HFF-Myc (cell line): ENCODE measurements at places on chromosomes 5 and 9.

GRCh38 chr5:170843870-170844269 is 17.9 kb upstream of the RANBP17 start:
- DNase-seq = no peak

GRCh38 chr9:131562032-131562959 is 17.0 kb downstream of the PRRT1B start:
- no peak for DNase-seq

DNA sequence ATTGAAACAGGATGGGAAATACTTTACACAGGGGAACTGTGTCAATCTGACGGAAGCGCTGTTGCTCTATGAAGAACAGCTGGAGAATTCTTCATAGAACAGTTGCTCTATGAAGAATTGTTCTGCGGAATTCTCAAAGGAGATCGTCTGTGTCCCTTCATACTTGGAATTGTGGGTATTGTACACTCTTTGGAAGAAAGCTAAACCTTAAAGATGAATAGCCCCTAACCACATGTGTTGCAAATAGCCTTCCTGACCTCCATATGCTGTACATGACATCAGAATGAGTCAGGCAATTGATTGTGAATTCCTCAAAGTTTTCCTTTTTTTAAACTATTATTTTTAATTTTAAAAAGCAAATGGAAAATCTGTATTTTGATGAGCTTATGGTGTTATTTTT is 15.6 kb downstream of the NIM1K start:
- DNase-seq = no peak

GRCh38 chr5:120304663-120305062 is 159.4 kb upstream of the PRR16 start:
- DNase-seq = peak; percentile 33

- no peak for DNase-seq
These were observed 10.0 kb upstream of the SHISAL2B start for GRCh38 chr5:64680289-64680688.

DNA sequence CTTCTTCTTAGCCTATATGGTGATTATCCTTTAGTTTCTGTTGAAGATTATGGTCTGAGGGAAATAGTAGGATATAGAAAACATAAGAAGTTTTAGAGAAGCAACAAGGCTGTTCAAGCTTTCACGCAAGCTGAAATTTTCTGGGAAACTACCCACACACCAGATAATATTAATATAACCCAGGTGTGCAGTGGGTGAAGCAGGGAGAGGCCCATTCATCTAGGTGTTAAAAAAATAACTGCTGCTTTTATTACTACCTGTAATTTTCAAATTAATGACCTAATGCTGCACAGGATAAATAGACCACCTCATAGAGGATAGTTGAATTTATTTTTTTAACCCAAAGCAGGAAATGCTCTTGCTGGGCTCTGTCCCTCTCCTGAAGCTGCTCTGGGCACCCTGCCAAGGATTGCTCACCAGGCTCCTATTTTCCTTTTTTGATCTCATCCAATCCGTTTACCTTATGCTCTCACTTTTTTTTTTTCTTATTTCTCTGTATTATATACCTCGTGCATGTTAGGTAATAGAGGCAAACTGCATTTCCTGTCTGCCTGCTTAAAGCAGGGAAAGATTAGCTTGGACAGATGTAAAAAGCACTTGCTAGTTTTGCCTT is 124.3 kb upstream of the SLC12A2 start:
- peak; percentile 75 for DNase-seq

DNA sequence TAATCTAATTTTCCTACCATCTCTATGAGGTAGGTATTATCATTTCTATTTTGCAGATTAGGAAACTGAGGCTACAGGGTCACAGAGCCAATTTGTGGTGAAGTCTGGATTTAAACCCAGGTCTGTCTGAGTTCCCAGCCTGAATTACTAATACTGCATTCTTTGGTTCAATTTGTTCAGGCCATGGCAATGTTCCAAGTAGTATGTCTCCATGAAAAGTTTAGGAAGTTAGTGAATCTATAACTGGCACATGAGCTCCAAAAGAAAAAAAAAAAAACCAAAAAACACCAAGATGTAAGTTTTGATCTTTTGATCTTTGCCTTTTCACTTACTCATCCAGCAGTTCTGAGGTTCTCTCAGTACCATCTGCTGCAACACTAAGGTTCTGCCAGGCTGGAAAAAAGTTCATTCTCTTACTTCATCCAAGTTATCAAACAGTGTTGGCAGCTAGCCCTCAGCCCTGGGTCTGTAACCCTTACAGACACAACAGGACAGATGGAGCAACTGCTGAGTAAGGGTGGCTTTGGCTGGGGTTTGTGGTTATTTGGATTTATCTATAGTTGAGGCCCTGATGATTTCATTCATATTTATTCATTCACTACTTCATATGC is 4.4 kb upstream of the TMEM268 start:
- DNase-seq = no peak

DNA sequence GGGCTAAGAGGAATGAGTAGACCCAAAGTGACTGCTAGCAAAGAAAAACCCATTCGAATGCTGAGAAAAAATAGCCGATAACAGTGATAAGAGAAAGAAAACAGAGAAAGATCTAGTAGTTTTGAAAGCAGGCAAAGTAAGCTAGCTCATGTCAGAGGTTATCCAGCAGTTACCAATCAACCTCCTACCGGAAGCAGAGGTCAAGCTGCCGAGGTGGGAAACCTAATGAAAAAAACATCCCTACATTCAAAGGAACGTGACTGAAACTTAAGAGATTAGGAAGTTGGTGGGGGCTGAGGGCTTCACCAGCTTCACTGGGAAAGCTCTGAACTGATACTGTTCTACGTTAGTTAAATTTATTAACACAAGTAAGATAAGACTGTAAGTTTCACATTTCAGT is 32.6 kb downstream of the SSBP2 start:
- DNase-seq = no peak

DNA sequence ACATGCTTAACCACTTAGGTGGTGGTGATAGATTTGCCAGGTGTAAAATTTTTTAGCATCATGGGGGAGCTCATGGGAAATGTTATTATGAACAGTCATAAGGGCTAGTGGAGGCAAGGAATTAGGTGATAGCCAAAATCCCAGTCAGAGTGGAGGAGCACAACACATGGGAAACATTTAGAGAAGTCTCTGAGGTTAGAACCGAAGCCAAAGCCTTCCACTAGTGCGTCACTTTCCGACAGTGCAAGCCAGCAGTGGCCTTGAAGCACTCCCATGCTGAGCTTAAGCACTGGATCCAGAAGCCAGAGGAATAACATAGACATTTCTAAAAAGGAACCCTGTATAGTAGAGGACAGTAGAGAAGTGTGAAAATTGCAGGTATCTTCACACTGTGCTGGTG is 101.5 kb upstream of the SNX2 start:
- DNase-seq = peak; percentile 16

DNA sequence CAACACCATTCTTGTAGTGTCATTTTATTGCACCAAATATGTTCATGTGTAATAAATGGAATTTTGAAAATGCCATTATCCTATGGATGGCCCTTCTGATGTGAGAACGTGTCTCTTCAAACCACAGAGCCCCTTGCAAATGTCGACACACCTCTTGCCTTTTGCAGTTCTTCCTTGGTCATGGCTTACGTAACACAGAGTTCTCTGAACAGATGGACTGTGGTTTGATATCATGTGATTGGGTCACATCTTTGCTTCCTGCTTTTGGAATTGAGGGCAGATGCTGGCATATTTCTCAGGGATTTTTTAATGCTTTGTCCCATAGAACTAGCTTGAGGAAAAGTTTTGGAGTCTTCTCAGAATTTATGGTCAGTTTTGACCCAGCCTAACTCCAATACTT is 4.6 kb downstream of the TGFBR1 start:
- DNase-seq = no peak

DNA sequence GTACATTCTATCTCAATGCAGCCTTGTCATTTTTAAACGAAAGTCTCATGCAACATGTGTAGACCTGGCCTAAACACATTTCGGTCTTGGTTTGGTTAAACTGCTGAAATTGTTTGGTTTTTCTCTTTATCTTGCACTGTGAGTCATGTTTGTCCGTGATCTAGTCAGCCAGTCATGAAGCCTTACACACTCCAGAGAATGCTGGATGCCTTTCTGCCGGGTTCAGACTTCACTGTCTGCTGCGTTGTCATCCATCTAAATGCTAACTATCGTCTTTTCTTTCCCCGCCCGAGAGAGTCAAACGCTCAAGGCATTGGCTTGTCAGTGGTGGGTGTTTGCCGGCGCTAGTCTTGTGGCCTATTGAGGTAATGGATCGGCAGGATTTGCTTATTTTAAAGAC is 1194.6 kb upstream of the WWC1 start:
- DNase-seq = no peak

GRCh38 chr5:23305055-23305454 is 202.4 kb upstream of the PRDM9 start:
- no peak for DNase-seq

- no peak for DNase-seq
These were observed 27.5 kb downstream of the GPX3 start for GRCh38 chr5:151047814-151048425.

- DNase-seq = no peak
These were observed 96.7 kb downstream of the ITGA1 start for GRCh38 chr5:52884453-52884852.

DNA sequence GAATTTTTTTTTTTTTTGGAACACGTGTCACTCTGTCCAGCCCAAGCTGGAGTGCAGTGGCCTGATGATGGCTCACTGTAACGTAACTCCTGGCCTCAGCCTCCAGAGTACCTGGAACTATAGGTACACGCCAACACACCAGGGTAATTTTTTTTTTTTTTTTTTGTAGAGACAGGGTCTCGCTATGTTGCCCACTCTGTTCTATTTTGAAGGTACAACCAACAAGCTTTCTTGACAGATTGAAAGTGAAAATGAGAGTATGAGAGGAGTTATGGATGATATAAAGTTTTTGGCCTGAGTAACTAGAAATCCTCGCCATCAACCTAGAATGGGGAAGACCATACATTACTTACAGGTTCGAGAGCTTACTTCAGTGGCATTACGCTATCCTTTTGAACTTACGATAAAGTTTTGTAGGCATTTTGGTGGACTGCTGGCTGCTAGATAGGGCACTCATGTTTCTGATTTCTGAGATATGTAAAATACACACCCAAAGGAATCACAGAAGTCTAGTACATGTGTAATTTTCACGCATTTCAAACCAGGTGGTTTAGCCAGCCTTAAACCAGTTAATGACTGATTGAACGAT is 806 bp upstream of the CDC42SE2 start:
- no peak for DNase-seq

- DNase-seq = no peak
These were observed 143.4 kb downstream of the MTRR start for GRCh38 chr5:8012131-8012977.

DNA sequence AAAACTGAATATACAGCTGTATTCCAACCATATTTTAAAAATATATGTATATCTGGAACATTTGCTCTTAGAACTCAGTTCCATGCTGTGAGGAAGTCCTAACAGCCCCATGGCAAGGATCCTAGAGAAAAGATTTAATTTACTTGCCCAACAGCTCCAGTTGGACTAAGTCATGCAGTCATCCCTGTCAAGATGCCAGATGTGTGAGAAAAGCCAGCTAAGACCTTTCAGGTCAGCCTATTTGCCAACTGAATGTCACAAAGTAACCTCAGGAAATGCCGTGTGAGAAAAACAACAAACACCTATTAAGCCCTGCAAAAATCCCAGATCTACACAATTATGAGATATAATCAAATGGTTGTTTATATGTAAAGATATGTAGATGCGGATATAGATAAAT is 416.3 kb downstream of the NR2F1-AS1 start:
- DNase-seq = peak; percentile 61

GRCh38 chr5:72892846-72893245 is 63.0 kb upstream of the FCHO2 start:
- DNase-seq = no peak

- DNase-seq = no peak
These were observed 39.1 kb downstream of the CTNNA1 start for GRCh38 chr5:138792195-138792790.

- DNase-seq = no peak
These were observed 26.4 kb downstream of the PTPN3 start for GRCh38 chr9:109471475-109472393.

DNA sequence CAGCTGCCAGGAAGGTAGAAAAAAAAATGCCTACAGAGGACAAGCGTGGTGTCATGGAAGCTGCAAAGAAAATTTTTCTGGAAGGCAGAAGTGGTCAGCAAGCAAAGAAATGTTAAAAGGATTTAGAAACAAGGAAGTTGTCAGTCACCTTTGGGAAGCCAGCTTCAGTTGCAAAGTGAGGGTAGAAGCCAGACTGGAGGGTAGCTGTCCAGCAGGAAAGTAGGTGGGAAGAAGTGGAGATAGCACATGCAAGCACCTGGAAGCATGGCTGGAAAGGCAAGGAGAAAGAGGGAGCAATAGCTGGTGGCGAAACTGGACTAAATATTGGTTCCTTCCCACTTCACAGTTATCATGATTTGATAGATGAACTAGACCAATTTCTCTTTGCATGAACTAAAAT is 54.3 kb downstream of the ADRB2 start:
- DNase-seq = no peak

- no peak for DNase-seq
These were observed at the start of gene CTNNA1 for GRCh38 chr5:138752951-138753793. TSS of gene CTNNA1 (plus strand) at chr5:138753425. CDS start at chr5:138781925, 28,500 bp downstream.

GRCh38 chr5:84181093-84181492 is 203.6 kb downstream of the EDIL3 start:
- DNase-seq = no peak

DNA sequence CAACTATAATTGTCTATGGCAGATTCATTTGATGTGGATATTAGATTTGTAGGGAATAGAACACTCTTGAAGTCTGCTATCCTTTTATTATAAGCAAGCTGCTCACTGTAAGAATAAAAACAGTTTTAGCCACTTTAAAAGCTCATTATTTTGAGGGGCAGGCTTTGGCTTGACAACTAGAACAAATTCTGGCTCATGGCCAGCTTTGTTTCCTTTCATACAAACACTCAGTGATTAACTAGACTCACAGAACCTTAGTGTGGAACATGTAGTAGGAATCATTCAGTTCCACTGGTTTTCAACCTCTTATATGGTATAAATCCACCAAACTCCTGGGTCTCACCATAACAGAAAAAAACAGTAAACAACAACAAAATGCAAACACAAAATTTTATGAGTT is 27.4 kb upstream of the CEP120 start:
- DNase-seq = no peak

DNA sequence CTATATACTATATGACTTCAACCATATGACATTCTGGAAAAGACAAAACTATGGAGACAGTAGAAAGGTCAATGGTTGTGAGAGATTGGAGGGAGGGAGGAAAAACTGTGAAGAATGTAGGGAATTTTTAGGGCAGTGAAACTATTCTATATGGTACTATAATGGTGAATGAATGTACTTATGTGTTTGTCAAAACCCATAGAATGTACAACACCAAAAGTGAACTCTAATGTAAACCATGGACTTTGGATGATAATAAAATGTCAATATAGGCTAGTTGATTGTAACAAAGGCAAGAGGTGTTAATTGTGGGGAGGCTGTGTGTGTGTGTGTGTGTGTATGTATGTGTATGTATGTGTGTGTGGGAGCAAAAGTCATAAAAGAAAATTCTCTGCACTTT is 10.8 kb upstream of the STOM start:
- no peak for DNase-seq

DNA sequence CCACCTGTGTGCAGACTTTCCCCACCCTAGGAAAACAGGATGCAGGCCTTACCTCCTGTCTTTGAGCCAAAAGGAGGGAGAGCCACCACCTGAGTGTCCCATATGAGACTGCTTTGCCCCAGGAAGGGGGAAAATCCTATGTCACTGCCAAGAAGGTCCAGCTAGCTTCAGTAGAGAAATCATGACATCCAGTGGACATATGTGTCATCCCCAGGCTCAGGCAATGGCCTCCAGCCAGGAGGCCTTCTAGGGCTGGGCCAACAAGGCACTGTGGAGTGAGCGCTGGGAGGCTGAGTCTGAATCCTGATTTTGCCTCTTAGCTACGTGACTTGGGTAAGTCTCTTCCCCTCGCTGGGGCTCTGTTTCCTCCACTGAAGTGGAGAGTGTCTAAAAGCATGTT is 60.2 kb downstream of the SMIM23 start:
- no peak for DNase-seq
